Stimulated activated CD8-positive, alpha-beta memory T cell treated with anti-CD3 and anti-CD28 coated beads, Interleukin-2, amount 100 ng/mL, for 1 hour (primary cell): ENCODE measurements at places on chromosomes 6 and 20.
A peak's percentile ranks its signal among the peaks of the same experiment; 100 is the strongest.

- DNase-seq: no peak
Measured at GRCh38 chr6:37777272-37777834, 42.2 kb upstream of the ZFAND3 start.

- no peak for DNase-seq
Measured at GRCh38 chr6:71474942-71475341, 186.3 kb downstream of the OGFRL1 start.

GRCh38 chr20:51089840-51090239, 66.9 kb upstream of the KCNG1 start:
- DNase-seq: no peak

GRCh38 chr20:44057698-44058675, 129.0 kb downstream of the JPH2 start:
- no peak for DNase-seq

GRCh38 chr6:112946051-112946450, 598.9 kb downstream of the RFPL4B start:
- no peak for DNase-seq

DNA sequence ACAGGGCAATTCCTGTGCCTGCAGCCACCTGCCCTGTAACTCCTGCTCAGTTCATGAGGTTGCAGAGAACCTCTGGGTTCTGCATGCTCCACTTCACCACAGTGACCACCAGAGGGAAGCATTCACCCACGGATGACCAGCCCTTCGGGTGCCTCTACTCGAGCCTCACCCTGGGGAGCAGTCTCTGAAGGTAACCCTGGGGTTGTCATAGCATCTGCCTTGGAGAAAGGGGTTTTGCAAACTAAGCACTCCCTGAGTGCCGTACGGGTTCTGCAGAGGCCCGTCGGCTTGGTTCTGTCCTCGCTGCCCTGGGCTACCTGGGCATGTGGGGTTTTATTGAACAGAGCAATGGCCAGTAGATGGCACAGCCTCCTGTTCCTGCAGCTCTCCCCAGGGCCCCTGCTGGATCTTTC, 10.2 kb upstream of the CST5 start:
- peak; percentile 23 for DNase-seq

DNA sequence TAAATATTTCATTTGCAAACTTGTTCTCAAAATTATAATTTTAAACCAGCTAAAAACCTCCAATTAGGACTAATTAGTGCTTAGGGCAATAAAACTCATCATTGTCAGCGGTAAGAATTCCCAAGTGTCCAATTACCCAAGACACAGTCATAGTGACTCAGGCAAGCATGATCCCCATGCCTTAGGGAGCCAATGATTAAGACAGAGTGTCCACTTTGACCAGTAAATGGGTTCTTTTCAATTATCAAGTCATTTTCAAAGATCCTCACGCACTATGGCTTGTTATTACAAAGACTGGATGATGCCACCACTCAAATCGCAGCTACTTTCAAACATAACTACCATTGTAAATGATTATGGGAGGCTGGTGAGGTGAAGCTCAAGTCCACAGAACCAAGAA, 114.0 kb downstream of the BFSP1 start:
- no peak for DNase-seq

DNA sequence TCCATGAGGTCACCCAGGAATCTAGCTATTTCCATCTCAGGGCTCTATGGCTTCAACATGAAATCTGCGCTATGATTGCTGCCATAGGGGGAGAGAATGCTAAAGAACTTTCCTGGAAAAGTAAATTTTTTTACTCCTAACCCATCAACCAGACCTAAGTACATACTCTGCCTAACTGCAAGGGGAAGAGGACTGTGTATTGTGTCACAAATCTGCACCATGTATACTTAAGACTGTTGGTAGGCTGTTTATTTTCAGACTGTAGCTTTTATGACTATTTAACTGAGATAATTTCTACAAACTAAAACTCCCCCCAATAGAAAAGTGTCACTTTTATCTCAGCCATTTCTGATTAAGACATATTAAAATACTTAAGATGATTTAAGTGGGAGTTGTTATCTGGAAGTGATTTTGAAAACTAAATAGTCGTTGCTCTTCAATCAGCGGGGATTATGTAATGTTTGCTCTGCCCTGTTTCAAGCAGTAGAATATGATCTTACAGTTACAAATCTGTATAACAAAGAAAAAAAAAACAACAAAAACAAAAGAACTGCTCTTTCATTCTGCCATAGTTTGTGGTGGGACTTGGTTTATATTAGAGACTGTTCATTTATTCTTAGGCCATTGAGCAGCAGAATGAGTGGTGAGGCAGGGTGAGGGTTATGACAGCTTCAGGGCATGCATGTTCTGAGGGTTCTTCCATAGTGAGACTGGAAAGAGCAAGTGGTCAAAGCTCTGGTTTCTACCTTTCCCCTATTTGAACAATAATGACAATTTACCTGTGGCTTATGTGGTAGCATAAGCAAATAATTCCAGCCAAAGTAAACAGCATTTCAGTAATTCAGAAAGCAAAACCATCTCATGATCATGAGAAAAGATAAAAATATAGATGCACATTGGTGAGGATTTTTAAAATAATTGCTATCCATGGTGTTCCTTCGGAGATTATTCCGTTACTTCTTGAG, 126.3 kb upstream of the CEP162 start:
- no peak for DNase-seq

GRCh38 chr20:11271319-11271718, 597.5 kb upstream of the JAG1 start:
- no peak for DNase-seq

GRCh38 chr20:39338469-39339376, 376.6 kb downstream of the DHX35 start:
- DNase-seq: no peak

DNA sequence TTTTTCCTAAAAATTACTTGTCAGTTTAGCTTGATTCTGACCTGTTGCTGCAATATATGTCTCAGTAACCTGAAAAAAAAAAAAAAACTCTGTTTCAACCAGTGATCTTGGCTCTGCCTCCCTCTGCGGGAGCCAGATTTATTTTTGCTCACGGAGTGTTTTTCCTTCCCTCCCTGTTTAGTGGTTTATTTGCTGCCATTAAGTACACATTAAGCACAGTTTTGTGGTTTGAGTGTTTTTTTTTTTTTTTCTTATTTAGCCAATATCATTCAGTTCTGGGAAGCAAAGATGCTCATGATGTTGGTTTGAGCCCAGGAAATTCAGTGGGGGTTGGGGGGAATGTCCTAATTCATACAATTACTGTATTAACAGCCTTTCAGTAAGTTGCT, 110.1 kb upstream of the GPR6 start:
- no peak for DNase-seq

GRCh38 chr20:37355252-37356180, 9.6 kb downstream of the SRC start:
- no peak for DNase-seq

DNA sequence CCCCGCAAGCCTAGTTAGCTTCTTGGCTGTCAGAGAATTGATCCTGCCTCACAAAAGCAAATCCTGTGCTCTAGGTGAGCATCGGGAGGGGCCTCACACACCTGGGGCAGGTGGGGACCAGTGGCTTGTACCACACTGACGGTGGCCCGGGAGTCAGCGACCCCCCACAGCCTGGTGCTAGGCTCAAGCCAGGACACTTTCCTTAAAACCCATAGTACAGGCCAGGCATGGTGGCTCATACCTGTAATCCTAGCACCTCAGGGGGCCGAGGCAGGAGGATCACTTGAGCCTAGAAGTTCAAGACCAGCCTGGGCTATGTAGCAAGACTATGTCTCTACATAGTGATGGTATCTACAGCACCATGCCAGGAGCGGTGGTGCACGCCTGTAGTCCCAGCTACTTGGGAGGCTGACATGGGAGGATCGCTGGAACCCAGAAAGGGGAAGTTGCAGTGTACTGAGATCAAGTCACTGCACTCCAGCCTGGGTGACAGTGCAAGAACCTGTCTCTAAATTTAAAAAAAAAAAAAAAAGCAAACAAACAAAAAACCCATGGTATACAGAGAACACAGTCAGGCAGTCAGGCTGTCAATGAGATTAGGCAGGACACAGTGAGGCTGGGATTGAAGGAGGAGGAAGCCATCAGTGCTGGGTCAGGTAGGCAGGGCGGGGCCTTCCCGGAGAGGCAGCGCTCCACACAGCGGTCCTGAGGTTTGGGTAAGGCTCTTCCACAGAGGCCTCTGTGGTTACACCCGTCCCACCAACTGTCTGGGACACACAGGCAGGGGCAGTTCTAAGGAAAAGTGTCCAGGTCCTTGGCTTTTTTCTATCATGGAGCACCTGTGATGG, 41.3 kb downstream of the SYNJ2 start:
- DNase-seq: no peak

DNA sequence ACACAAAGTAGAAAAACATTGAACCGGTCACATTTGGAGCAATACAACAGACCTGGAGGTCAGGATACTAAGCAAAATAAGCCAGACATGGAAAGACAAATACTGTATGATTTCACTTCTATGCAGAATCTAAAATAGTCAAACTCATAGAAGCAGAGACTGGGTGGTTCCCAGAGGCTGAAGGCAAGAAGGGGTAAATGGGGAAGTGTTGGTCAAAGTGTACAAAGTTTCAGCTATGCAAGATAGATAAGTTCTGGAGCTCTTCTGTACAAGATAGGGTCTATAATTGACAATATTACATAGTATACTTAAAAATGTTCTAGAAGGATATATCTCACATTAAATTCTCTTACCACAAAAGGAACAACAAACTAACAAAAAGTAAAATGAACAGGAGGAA, 70.3 kb downstream of the TMEM244 start:
- DNase-seq: no peak
